ENCODE measurements at places on chromosomes 2 and 18. TPM values are rescaled to one million over a fixed set of nuclear protein-coding genes. Genes with fewer than 3 reads are reported as not detected.

LANCL1 gene
- 9.3 TPM for polyA plus RNA-seq

NEUROD1 gene
- polyA plus RNA-seq: not detected

GRCh38 chr2:109046925-109047508 lies 58.0 kb upstream of the EDAR start:
- H3K4me3 ChIP-seq: no peak overlapping the region
- H3K4me1 ChIP-seq: no peaks in the 10 kb centered on the region
- H3K27me3 ChIP-seq: no peaks in the 10 kb centered on the region

DNA sequence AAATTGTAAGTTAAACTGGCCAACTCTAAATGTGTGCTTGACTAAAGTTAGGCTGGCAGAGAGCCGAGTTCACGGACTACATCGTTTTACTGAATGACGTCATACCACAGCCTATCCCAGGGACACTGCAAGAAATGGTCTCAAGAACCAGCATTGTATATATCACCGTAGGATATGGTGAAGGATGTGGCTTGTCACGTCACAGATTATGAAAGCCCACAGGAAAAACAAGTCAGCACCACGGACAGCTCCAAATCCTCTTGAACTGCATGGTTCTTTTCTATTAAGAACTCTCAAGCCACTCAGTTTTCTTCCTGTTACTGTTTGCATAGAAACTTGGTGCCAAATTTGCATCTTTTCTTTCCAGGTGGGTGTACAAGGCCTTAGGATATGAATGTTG lies 85.1 kb upstream of the ACAA2 start:
- H3K4me1 ChIP-seq: no peaks in the 10 kb centered on the region
- peak; percentile 58 for DNase-seq
- no peaks in the 10 kb centered on the region for H3K27me3 ChIP-seq
- H3K27ac ChIP-seq: no peak overlapping the region
- H3K4me3 ChIP-seq: no peak overlapping the region

DNA sequence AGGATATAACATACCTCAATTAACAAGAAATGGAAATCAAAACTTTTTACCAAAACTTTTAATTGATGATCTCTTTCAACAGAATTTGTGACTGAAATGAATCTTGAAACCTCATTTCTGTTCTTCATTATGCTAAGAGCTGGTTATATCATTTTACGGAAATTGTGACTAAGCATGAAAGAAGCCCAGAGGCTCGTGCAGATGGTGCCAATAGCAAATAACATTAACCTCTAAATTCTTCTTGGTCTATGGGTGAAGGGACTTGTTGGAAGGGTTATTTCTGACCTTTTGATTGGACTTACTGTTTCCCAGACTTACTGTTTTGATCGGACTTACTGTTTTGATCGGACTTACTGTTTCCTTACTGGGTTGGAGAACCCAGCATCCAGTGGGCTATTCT lies 435.6 kb downstream of the TDRD15 start:
- DNase-seq: no peak
- H3K36me3 ChIP-seq: no peaks in the 10 kb centered on the region

DNA sequence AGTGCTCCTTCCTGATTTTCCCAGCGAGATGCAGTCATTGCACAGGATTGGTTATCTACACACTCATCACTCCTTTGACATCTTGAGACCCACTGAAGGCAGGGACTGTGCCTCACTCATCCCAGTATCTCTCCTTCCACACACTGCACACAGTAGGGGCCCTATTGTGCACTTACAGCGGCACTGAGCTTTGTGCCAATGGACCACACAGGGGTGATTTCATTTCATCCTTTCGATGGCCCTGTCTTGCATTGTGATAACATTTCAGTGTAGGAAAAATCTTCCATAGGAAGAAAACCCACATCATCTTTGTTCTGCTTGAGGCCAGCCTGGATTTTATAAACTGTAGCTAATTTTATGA lies 11.0 kb upstream of the LRRFIP1 start:
- no peak overlapping the region for H3K4me3 ChIP-seq
- no peak overlapping the region for H3K27ac ChIP-seq
- DNase-seq: no peak

GRCh38 chr2:169330555-169331198 lies 31.7 kb downstream of the LRP2 start:
- no peak for DNase-seq
- H3K36me3 ChIP-seq: no peaks in the 10 kb centered on the region
- H3K27ac ChIP-seq: no peak overlapping the region

DNA sequence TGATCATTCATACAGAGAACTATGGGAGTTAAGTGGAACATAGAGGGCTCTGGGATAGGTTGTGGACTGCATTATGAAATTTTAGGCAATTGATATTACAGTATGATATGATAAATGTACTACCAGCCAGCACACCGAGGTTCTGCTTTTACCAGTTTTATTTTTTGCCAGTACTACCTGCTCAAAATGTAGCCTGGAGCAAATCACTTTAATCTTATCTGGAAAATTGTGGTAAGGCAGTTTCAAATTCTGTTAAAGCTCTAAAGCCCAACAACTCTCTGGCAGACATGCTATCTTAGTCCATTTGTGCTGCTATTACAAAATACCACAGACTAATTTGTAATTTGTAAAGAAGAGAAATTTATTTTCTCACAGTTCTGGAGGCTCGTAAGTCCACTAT lies 474.9 kb upstream of the CWC22 start:
- H3K36me3 ChIP-seq: no peaks in the 10 kb centered on the region
- no peak for DNase-seq
- no peaks in the 10 kb centered on the region for H3K4me1 ChIP-seq

Data from adrenal gland (tissue), 19 donors.